ENCODE measurements at places on chromosomes 1 and 21.

DNA sequence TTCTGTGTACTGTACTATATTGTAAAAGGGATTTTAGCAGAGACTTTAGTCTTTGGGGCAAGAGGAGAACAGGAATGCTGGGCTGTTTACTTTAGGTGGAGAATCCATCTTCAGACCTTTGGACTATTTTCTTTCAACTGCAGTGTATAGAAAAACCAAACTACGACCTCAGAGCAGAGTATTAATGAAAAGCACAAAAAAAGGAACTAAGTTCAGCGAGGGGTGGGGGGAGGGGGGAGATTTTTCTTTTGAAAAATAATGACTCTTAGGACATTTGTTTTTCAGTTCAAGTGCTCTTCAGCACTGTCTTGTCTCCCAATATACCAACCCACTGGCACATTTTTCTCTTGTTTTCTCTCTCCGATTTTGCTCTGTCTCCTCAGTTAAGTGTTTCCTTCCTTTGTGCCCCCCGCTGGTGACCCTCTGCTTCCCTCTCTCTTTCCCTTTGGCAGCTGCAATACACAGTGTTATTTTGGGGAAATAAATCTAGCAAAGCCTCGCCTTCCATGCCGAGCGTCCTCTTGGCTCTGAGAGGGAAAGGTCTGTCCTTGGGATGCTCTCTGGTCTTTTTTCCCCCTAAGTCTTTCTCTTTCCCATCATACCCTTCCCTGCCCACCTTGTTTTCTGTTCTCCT is 44.8 kb downstream of the ACP6 start:
- DNase-seq, result no peak

- no peak for DNase-seq
These were observed 30.8 kb downstream of the TRIM67 start for GRCh38 chr1:231192620-231193163.

DNA sequence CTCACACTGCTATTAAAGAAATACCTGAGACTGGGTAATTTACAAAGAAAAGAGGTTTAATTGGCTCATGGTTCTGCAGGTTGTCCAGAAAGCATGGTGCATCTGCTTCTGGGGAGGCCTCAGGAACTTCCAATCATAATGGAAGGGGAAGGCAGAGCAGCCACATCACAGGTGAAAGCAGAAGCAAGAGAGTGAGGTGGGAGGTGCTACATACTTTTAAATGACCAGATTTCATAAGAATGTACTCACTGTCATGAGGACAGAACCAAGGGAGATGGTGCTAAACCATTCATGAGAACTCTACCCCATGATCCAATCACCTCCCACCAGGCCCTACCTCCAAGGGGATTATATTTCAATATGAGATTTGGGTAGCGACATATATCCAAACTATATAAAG is 55.7 kb downstream of the MRPL39 start:
- DNase-seq, result no peak

GRCh38 chr1:1360506-1361169 is 2.3 kb upstream of the MXRA8 start:
- peak; percentile 79 for DNase-seq

GRCh38 chr1:110185181-110185580 is 24.9 kb upstream of the KCNC4 start:
- no peak for DNase-seq

- DNase-seq, result peak; percentile 74
These were observed 37.3 kb downstream of the TMEM53 start for GRCh38 chr1:44636688-44637598.

- no peak for DNase-seq
These were observed 943 bp downstream of the SEMA6C start for GRCh38 chr1:151145304-151146071.

- DNase-seq, result no peak
These were observed 16.4 kb downstream of the RPS6KA1 start for GRCh38 chr1:26545969-26546323.

- DNase-seq, result peak; percentile 80
These were observed 38.6 kb upstream of the ETS2 start for GRCh38 chr21:38766987-38767722.

- peak; percentile 35 for DNase-seq
These were observed 1.0 kb upstream of the FOXO6 start for GRCh38 chr1:41360074-41360785.

GRCh38 chr1:60867782-60868181 is 214.6 kb upstream of the NFIA start:
- DNase-seq, result no peak

DNA sequence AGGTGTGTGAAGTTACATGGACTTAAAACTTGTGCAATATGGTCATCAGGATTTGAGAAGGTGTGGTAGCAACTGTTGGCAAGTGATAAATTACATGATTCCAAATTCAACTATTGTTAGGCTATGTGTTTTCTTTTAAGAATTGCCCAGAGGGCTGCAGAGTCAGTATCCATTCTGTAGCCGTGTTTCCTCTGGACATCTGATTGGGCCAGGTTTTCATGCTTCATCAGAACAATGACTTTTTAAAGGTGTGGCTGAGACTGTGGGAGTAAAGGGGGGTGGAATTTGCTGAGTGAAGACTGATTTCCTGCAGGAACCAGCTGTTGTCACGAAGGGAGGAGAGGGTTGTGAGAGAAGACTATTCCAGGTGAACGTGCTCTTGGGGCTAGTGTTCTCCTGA is 1.7 kb upstream of the HRNR start:
- DNase-seq, result peak; percentile 88

- DNase-seq, result no peak
These were observed 109.1 kb upstream of the ADAMTS5 start for GRCh38 chr21:27076025-27076424.

All from foreskin keratinocyte (primary cell).